ENCODE measurements at places on chromosomes 13 and 19. TPM values are rescaled to one million over a fixed set of nuclear protein-coding genes. Genes with fewer than 3 reads are reported as not detected.

ZNF549 gene
- total RNA-seq = 10.1 TPM

POSTN gene
- total RNA-seq = 1.8 TPM

STARD13 gene
- total RNA-seq = 48.7 TPM

PLPPR3 gene
- total RNA-seq = 13.3 TPM

ARRDC2 gene
- total RNA-seq = 11.7 TPM

Measured in A673 (cell line).